T47D (cell line): ENCODE measurements at places on chromosomes 16 and 17.

GRCh38 chr16:4328046-4328781 is 12.3 kb downstream of the GLIS2 start:
- DNase-seq = peak; percentile 90

DNA sequence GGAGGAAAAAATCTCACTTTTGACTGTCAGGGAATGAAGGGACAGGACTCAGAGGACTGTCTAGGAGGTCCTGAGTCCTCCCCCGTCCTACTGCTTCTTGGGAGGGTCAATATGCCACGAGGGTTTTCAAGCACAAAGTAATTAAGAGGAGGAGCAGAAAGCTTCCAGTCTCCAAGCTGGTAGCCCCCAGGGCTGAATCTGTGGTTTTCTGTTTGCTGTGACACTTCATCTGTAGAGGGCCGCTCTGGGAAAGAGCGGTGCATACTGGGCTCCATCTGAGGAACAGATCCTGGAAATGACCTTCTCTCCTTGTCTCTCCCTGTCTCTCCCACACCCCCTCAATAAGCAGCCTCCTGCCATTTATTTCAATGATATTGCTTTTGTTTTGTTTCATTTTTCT is 180.1 kb upstream of the SDK2 start:
- DNase-seq = peak; percentile 13

- peak; percentile 40 for DNase-seq
These were observed 1.8 kb upstream of the HEATR6 start for GRCh38 chr17:60080545-60080944.

DNA sequence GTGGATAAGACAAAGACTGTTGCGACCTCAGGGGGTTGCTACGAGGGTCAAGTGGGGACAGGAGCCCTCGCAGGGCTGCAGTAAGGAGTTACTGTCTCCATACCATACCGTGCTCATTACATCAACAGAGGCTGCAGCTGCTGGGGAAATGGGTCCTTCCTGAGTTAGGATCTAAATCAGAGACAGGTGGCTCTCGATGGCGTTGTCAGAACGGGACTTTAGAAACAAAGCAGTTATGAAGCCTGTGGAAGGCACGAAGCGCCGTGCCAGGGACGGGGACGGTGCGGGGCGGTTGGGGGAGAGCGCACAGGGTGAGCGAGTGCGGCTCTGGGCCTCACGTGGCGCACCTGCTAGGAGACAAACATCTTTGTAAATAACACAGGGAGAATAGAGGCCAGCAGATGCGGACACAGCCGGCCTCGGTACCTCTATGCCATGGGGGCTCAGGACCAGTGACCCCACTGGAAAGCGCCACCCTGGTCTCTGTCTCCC is 34.4 kb downstream of the ZCCHC14 start:
- DNase-seq = no peak

DNA sequence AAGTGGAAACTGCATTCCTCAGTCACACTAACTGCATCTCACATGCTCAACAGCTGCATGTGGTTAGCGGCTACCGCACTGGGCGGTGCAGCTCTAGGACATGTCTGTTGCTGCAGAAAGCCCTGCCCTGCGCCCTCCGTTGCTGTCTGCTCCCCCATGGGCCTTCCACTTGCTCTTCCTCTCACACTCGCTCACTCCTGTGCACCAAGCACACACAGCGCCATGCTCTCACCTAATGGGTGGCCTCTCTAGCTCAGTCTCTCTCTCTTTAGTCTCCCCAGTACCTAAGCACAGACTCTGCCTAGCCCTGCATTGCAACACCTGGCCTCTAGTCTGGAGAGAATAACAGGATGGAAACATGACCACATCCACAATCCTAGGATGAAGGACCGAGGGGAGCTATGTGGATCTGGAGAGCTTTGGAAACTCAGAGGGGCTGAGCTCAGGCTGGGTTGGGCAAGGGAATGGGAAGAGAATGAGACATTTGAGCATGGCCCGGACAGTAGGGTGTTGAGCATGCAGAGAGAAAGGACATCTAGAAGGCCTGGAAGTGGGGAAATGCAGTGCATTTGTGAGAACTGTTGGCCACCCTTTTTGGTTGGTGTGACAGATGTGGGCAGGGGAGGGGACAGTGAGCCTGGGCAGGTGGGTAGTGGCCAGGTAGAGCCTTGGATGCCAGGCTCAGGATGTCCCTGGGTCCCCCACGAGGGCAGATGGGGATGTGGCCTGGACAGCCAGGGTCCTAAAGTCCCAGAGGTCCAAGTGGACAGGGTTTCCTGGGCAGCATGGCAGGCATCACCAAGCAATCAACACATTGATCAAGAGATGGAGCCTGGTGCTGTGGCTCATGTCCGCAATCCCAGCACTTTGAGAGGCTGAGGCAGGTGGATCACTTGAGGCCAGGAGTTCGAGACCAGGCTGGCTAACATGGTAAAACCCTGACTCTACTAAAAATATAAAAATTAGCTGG is 16.1 kb downstream of the SGCA start:
- no peak for DNase-seq

GRCh38 chr16:53864819-53865493 is 161.0 kb downstream of the FTO start:
- DNase-seq = no peak

GRCh38 chr17:29390851-29391631 is 878 bp downstream of the TAOK1 start:
- DNase-seq = peak; percentile 59

GRCh38 chr17:59620064-59620359 is 317 bp downstream of the CLTC start:
- DNase-seq = no peak

DNA sequence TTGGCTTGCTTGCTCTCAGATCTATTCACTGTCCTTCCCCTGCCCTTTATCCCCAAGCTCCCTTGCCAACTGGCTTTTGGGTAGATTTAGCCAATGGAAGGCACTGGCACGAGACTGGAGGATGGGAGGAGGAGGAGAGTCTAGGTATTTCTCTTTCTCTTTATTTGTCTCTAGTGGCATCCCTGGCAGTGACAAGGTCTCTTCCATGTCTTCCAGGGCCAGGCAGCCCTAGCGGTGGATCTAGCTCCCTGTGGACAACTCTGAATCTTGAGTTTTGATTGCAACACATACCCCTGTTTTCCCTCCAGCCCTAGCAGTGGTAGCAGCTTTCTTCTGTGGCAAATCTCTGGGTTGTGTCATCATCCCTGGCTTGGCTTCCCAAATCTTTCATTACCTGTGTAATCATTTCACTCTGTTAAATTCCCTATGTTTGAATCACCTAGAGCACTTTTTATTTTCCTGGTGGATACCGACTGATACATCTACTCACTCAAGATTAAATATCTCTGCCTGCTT is 171.1 kb upstream of the IRX6 start:
- no peak for DNase-seq
